CD14-positive monocyte (primary cell): ENCODE measurements at places on chromosomes 2 and 18.
A peak's percentile ranks its signal among the peaks of the same experiment; 100 is the strongest.

GRCh38 chr2:174824068-174824467 is 59.8 kb upstream of the CHRNA1 start:
- DNase-seq, result no peak

GRCh38 chr2:105797298-105797819 is 52.6 kb downstream of the NCK2 start:
- peak; percentile 43 for DNase-seq

- DNase-seq, result no peak
These were observed 12.5 kb downstream of the GREB1L start for GRCh38 chr18:21254576-21254975.

DNA sequence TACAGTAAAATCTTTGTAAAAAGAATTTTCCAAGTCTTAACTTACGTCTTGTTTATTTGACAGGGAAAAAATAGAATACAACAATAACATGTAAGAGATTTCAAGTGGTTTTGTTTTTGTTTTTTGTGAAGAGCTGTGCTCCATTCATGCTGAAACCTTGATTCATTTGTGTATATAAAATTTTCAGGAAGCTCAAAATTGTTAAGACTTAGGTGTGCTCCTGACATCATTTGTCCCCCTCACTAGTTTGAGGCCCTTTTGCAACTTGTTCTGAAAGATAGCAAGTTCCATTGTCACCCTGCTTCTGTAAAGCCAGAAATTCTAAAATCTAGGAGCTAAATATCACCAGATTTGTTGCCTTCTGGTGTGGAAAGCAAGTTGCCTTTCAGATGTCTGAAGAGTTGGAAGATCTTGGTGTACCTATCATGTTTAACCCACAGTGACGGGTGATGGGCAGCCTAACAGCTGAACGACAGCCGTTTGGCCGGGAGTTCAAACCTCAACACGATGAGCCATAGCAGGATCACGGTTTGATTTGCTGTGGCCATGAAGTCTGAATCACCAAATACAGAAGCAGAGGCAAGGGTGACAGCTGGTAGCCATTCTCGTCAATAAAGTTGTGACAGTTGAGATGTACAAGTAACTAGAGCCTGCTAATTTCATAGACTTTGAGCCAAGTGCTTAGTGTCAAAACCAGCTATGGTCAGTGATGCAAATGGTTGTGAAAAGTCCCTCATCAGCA is 205.5 kb upstream of the SP5 start:
- no peak for DNase-seq

- no peak for DNase-seq
These were observed 443.5 kb upstream of the SLC14A2 start for GRCh38 chr18:45171679-45172191.

- no peak for DNase-seq
These were observed 101.2 kb upstream of the TRIB2 start for GRCh38 chr2:12615509-12615908.

DNA sequence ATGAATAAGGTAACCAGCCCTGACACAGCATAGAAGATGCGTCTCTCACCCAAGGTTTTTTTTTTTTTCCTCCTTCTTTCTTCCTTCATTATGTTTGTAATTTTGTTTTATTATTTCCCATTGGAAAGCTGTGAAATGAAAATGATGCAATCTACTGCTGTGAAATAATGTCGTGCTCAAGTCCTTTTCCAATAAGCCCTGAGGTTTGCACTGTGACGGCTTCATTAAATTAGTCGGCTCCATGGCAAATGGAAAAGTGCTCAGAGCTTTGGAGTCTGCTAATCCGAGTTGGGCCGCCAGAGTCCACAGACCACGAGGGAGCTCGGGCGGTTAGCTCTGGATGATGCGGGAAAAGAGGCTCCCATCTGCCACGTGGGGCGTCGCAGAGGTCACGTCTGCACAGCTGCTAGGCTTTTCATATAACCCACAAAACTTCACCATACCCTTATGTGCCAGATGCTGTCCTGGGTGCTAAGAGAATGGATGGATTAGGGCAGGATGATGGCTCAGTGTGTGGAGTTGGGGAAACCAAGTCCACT is 92.3 kb upstream of the CAPN13 start:
- no peak for DNase-seq

GRCh38 chr2:151869291-151869690 is 41.1 kb upstream of the ARL5A start:
- DNase-seq, result no peak

DNA sequence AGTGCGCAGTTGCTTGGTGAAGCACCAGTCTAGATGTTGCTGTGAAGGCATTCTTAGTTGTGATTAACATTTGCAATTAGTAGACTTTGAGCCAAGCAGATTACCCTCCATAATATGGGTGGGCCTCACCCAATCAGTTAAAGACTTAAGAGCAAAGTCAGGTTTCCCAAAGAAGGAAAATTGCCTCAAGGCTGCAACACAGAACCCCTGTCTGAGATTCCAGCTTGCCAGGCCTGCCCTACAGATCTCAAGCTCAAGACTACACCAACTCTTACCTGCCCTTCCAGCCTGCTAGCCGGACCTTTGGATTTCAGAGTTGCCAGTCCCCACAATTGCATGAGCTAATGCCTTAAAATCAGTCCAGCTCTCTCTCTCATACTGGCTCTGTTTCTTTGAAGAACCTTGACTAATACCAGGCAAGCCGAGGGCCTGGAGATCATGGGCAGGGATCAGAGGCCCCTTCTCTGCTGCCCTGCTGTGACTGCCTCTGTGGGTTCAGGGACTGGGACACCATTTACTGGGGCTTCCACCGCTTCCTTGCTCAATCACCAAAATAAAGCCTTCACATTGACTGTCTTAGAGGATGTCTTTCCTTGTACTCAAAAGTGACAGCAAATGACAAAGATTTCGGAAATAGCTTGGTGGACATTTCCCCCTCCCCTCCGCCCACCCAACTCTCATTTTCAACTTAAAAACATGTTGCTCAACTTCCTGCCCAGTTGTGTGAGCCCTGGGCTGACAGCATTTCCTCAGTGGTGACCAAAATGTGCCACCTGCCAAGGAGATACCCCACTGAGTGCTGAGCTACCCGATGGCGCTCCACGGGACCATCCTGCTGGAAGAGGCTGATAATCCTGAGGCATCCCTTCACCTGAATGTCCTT is 86.7 kb downstream of the GALNT14 start:
- DNase-seq, result no peak

- DNase-seq, result no peak
These were observed 17.7 kb downstream of the RIOK3 start for GRCh38 chr18:23470620-23471387.

- no peak for DNase-seq
These were observed 90.2 kb upstream of the TMEM18 start for GRCh38 chr2:767440-767839.

- DNase-seq, result no peak
These were observed 14.2 kb upstream of the PLEKHM3 start for GRCh38 chr2:208039376-208040110.

DNA sequence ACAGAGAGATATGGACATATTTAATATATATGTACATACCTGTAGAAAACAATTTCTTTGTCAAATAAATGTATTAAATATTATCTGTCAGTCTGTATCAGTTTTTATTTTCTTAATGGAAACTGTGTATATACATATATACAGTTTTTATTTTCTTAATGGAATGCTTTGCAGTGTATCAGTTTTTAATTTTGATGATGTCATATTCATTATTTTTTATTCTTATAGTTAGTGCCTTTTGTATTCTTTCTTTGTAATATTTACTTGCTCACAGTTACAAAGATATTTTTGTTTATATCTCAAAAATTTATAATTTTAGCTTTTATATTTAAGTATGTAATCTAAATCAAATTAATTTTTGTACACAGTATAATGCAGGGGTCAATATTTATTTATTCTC is 20.6 kb downstream of the KCNH7 start:
- no peak for DNase-seq

DNA sequence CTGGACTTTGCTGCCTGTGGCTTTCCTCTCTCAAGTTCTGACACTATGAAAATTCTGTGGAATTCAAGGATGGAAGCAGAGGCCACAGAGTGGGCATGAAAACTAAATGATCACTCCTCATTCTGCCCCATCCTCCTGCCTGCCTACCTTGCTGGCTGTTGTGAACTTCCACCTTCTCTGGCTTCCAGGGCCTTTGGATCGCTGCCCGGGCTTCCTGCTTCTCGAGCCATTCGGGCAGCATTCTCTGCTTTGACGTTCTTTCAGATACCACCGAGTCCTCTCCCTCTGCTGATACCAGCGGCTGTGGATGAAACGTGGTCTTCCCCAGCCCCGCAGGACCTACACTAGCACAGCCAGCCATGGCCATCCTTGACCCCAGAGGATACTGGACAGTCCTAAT is 327.7 kb upstream of the SLC14A2 start:
- no peak for DNase-seq

DNA sequence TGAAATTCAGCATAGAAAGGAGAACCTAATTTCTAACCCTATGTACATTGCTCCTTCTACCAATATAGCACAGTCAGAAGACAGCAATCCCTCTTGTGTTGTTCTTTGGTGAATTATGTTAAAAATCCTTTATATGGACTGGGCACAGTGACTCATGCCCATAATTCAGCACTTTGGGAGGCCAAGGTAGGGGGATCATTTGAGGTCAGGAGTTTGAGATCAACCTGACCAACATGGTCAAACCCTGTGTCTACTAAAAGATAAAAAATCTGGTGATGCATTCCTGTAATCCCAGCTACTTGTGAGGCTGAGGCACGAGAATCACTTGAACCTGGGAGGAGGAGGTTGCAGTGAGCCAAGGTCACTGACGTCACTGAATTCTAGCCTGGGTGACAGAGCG is 195.6 kb downstream of the TMX3 start:
- DNase-seq, result no peak

DNA sequence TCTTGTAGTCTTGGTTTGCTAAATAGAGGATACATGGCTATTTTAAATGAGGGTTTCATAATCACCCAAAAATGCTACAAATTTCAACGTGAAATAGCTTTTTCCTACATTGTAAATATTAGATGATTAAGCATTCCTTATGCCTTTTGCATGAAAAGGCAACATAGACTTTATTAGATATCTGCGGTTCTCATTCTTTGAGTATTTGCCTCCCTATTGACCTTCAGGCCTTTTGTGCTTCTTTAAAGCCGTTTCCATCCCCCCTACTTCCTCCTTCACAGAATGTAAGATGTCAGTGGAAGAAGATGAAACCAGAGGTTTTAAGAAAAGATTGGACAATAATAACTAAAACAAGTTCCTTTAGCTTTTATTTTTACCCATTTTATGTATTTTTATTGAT is 144.1 kb downstream of the UBE2E3 start:
- no peak for DNase-seq

- DNase-seq, result no peak
These were observed 194.0 kb downstream of the MBD2 start for GRCh38 chr18:54030434-54030833.

- DNase-seq, result no peak
These were observed 541.9 kb downstream of the TMX3 start for GRCh38 chr18:68172842-68173549.

- no peak for DNase-seq
These were observed 89.1 kb upstream of the MBOAT2 start for GRCh38 chr2:9092383-9093282.

DNA sequence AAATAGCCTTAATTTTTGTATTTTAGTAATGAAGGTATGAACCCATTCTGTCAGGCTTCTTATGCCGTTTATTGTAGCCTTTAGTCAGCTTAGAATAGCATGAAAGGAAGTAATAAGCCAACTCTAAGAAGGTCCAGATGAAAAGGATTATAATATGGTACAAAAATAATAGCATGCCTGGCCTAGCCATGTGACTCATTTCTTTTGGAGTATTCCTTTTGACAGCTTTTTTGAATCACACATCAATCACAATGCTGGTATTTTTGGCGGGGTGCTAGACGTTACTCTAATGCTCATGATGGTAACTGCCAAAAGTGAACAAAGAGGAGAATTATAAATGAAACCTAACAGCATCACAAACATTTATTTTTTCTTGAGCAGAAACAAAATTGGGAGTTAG is 19.9 kb downstream of the FMNL2 start:
- DNase-seq, result no peak

GRCh38 chr2:74530239-74531187 is 780 bp downstream of the HTRA2 start:
- DNase-seq, result peak; percentile 31

DNA sequence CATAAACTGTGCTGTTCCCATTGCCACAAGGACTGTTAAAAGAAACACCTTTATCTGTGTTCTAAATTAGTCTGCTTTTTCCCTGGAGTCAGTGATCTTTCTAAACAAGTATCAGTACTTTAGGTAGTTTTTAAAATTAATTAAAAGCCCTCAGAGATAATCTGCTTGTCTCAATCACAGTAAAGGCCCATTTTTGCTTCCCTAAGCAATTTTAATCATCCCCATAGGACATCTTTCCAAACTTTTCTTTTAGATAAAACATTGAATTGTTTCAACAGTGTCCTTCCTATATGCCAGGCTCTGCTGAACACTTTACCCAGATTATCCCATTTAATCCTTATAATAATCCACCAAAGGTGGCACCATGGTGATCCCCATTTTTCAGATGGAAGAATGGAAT is 3.9 kb downstream of the ERICH2 start:
- DNase-seq, result no peak

DNA sequence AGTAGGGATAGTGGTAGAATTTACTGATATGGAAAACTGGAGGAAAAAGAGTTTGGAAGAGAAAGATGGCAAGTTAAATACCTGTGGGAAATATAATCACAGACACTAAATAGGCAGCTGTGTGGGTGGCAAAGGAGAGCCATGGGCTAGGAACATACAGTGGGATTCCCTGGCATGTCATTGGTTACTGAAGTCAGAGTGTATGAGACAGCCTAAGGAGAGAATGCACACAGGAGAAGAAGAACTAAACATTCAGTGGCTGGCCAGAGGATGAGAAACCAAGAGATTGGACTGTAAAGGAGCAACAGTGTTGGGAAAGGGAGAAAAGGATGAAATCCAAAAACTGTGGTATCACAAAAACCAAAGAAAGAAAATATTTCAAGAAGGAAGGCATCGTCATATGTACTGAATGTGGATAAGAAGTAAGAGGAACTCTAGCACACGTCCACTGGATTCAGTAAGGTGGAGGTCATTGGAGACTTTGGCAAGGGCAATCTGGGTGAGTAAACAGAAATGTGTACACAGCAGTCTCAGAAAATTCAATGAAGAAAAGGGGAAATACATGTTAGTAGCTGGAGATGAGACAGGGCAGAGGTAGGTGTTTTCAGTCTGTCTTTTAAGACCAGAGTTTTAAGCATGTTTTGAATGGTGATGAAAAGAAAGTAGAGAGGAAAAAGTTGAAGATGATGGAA is 83.3 kb downstream of the SPIRE1 start:
- no peak for DNase-seq

GRCh38 chr18:3074087-3074486 is 61.1 kb upstream of the LPIN2 start:
- DNase-seq, result peak; percentile 18
